Activated naive CD8-positive, alpha-beta T cell treated with anti-CD3 and anti-CD28 coated beads for 36 hours (primary cell): ENCODE measurements at places on chromosomes 11 and 22. TPM values are rescaled to one million over a fixed set of nuclear protein-coding genes. Genes with fewer than 3 reads are reported as not detected.

NOX4 gene
- total RNA-seq = not detected

DNA sequence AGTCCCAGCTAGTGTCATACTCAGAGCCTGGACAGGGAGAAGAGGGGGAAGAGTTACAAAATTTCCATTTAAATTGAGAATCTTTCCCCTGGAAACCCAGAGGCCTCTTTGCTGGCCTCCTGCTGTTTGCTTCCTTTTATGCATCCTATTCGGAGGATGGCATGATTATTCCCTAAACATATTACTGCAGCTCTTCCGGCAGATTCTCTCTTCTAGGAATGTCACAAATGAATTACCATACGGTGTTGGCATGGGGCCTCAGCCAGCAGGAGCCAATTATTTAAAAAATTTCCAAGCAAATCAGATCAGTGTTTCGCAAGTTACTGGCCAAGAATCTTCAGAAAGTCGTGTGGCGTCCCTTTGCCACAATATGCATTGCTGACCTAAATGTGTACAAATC, 326.7 kb upstream of the NCAM1 start:
- DNase-seq = no peak
- H3K4me3 ChIP-seq = no peak overlapping the region
- H3K27me3 ChIP-seq = peaks cover 17% of the 10 kb centered on the region
- H3K27ac ChIP-seq = no peak overlapping the region

GRCh38 chr11:116731821-116732220, 41.0 kb downstream of the BUD13 start:
- H3K4me3 ChIP-seq = no peak overlapping the region
- no peak for DNase-seq
- H3K27ac ChIP-seq = no peak overlapping the region
- no peaks in the 10 kb centered on the region for H3K36me3 ChIP-seq

ZBTB16 gene
- 2.1 TPM for total RNA-seq

- no peak overlapping the region for H3K4me3 ChIP-seq
- H3K36me3 ChIP-seq = no peaks in the 10 kb centered on the region
- no peak for DNase-seq
- H3K27me3 ChIP-seq = peaks cover 29% of the 10 kb centered on the region
Observed at GRCh38 chr11:72605973-72606747, 68.1 kb downstream of the PDE2A start.

GRCh38 chr11:64687643-64688533, 35.1 kb downstream of the NRXN2 start:
- no peaks in the 10 kb centered on the region for H3K36me3 ChIP-seq
- H3K4me3 ChIP-seq = no peak overlapping the region
- no peak for DNase-seq
- peaks cover 17% of the 10 kb centered on the region for H3K4me1 ChIP-seq
- no peak overlapping the region for H3K27ac ChIP-seq
